ENCODE measurements at places on chromosomes 3 and 15.

GRCh38 chr3:179179979-179180759 is 32.0 kb downstream of the PIK3CA start:
- peak; percentile 88 for DNase-seq

- DNase-seq = no peak
These were observed 2.5 kb downstream of the PFN2 start for GRCh38 chr3:149968216-149968615.

- no peak for DNase-seq
These were observed 114.2 kb downstream of the AGBL1 start for GRCh38 chr15:86193716-86194380.

GRCh38 chr3:101549473-101549872 is 12.2 kb upstream of the TRMT10C start:
- DNase-seq = no peak

DNA sequence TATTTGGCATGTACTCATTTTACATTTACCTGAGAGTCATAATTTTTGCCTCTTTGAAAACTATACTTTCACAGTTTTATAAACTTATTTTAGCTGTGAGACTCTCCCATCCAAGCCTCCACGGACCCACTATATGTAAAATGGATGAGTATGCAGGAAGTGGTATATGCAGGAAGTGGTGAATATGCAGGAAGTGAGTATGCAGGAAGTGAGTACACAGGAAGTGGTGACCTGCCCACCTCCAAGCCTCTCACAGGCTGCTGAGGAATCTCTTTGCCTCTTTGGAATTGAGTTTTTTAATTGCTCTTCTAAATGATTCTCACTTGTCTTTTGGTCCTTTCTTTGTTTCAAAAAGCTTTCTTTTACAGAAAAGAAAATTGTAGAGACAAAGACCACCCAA is 85.2 kb downstream of the KBTBD8 start:
- no peak for DNase-seq

DNA sequence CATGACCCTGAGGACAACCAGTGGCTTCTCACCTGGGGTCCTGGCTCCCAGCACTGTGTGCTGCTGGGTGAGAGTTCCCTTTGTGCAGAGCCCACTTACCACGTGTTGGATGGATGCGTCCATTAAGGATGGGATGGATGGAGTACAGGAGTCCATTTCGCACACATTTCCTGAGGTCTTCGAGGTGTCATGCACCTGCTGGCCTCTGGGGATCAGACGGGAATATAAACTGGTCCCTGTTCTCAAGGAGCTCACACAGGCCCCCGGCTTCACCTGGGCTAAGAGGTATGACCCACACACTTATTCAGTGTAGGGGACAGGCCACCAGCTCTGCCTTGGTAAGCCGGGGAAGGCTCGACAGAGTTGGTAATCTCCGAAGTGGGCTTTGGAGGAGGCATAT is 39.5 kb downstream of the MAGEF1 start:
- no peak for DNase-seq

- DNase-seq = no peak
These were observed 692.7 kb upstream of the ALCAM start for GRCh38 chr3:104673981-104674380.

- no peak for DNase-seq
These were observed 15.0 kb downstream of the PRR23E start for GRCh38 chr3:127207727-127208482.

- no peak for DNase-seq
These were observed 66.7 kb upstream of the GATA2 start for GRCh38 chr3:128559486-128560225.

DNA sequence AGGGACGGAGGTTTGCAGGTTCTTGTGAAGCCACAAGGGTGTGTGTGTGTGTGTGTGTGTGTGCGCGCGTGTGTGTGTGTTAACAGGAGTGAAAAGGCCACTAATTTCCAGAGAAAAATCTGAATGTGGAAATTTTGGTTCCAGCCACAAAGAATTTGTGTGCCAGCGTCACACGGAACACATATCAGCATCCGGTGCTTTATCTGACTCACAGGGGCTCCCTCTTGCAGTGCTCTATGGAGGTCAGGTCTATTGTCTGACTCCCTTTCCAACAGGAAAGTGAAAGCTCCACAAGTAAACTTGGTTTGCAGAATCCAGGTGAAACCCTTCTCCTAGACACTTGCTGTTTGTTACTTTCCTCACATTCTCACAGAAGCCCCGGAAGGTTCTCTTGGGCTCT is 6.2 kb downstream of the CLDN11 start:
- no peak for DNase-seq

DNA sequence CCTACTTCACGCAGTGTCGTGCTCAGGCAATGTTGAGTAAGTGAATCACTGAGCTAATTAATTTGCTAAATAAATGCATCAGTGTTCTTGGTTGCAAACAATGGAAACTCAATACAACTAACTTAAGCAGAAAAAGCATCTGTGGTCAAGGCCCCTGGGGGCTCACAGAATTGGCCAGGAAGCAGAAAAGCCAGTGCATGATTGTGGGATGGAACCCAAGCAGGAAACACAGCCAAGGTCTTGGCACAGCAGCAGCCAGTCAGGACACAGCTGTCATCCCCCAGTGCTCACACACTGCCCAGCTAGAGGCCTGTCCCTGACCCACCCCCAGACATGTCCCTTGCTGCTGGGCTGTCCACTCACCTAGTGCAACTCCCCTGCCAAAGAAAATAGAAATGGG is 85.9 kb downstream of the AQP9 start:
- no peak for DNase-seq

GRCh38 chr3:65168547-65168946 is 480.7 kb upstream of the ADAMTS9 start:
- DNase-seq = no peak

DNA sequence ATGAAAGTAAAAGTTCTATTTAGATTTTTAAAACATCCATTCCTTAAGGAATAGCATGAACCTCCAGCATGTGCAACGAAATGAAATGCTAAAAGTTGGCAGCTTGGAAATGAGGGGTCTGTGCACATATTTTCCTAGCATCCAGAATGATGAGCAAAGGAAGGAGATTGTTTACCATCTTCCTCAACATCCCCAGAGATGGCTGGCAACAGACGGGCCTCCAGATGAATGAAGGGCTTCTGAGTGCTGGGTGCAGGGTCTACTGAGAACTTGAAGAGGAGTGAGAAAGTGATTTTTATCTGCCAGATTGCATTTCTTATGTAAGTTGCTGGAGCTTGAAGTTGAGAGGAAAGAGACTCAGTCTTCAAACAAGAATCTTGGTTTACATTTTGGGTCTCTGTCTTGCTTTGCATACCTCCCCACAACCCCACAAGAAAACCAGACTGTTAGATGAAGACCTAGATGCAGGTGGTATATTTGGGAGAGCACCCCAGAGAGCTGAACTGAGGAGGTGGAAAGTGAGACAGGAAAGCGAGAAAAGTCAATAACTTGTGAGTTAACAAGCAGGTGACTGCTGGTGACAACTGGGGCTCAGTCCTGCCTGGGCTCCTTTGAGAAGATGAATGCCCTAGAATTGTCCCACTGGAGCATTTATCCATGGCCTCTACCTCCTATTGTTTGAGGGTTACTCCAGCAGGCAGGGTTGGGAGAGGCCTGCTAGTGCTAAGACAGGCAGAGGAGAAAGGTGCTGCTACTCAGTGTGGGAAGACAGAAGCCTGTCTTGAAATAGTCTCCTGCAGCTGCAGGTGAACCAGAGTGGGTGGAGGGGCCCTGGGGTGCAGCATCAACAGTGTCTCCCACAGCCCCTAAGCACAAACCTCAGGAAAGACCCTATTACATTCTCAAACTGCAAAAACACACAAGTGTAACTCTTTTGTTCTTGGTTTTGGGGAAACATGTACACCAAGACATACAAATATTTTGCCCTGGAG is 10.5 kb upstream of the CCK start:
- no peak for DNase-seq

DNA sequence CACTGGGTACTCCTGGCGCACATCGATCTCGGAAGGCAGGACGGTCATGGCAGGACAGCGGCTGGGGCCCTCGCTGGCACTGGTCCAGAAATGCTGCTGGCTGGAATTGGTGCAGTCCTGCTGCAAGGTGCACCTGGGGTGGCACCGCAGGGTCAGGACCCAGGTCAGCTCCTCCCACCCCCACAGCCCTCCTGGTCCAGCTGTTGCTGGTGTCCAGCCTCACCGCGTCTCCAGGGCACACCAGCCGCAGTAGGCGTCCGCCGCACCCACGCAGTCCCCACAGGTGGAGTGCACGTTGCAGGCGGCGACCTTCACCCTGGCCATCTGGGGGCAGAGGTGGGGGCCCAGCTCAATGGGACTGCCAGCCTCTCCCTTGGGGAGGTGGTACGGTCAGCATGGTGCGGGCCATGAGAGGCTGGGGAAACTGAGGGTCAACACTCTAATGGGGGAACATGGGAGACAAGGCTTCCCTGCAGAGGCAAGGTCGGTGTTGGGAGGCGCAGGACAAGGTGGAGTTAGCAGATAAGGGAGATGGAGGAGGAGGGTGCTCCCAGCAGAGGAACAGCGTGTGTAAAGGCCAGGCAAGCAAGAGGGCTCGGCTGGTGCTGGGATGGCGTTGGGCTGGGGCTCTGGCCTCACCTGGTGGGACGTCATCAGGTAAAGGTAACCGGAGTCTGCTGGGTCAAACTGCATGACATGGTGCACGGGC is 20.4 kb downstream of the PLXND1 start:
- DNase-seq = no peak
